Effector memory CD8-positive, alpha-beta T cell (primary cell): ENCODE measurements at places on chromosomes 12 and 14.

- DNase-seq: no peak
Observed at GRCh38 chr12:117718559-117718958, 250.2 kb downstream of the KSR2 start.

DNA sequence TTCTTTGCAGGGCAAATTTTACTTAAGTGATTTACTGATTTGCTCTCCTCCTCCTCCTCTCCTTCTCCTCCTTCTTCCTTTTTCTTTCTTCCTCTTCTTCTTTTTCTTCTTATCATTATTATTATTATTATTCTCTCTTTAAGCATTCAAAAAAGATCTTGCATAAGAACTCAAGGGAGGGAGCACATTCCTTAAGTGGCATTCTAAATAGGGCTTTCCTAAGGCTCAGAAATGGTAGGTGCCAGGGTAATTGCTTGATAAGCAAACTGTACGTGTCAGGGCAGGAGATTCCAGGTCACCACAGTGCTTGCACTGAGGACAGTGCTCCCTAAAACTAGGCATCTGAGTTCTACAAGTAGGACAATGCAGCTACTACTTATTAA lies 92.4 kb downstream of the SPTSSA start:
- no peak for DNase-seq

DNA sequence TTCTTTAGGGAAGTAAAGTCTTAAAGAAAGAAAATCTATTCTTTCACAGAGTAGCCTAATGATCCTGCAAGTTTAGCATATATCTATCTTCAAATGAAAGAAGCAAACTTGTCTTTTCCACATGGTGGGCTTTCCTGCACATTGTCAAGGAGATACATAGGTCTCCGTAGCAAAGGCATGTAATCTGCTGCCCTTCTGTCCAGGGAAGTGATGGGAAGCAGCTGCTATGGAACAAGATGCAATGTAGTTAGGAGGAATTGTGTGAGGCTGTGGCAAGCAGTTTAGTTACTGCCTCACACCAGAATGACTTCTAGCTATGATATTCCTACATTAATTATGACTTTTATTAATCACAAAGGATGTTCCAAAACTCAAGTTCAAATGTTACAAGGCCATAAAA lies 174.4 kb downstream of the PDZRN4 start:
- no peak for DNase-seq

- no peak for DNase-seq
Observed at GRCh38 chr12:26295001-26295400, 99.6 kb downstream of the SSPN start.

DNA sequence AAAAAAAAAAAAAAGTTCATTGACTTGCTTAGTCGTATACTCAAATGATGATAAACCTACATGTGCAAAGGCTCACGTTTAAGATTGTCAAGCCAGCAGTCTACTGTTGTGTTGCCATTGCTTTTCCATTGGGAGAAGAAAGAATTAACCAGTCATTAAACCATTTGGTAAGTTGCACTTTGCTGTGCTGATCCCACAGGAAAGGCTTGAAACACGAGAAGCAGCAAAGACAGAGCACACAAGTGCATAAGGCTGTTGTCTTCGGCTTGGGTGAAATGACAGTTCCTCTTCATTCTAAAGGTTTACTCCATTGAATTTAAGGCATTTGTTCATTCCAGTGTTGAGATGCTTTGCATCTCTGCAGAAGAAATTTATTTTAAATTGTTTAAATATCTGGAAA lies 50.1 kb downstream of the ZC3H14 start:
- no peak for DNase-seq

DNA sequence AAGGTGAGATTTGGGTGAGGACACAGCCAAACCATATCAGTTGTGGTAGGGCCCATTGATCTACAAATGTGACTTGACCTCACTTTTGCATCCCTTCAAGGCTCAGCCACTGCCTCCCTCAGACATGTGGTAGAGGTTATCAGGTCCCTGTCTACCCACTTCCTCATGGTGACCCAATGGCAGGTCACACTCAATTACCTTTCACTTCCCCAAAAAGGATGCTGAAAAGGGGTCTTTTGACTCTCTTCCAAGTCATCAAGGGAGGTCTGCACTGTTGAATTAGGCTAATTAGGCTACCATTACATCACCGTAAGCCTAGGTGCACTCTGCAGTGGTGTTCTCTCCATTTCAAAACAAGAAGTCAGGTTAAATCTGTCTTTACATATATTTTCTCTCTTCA lies 22.6 kb upstream of the DRAM1 start:
- no peak for DNase-seq

- DNase-seq: no peak
Observed at GRCh38 chr14:85695300-85695699, 165.4 kb downstream of the FLRT2 start.

DNA sequence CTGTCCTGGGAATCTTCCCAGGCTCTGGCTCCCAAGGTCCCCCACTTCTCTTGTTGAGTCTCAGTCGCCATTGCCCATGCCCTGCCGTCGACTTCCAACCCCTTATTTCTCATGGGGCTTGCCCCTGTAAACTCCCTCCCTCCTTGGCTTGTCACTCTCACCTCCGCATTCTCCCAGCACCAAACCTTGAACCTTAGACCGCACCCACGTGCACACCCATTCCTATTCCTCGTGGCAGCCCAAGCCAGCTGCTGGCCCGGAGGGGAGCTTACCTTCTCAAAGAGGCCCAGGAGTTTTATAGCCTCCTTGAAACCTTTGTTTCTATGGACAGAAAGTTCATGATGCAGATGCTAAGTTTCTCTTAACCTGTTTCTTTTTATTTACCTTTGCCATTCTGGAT lies 4.6 kb downstream of the JDP2 start:
- no peak for DNase-seq

DNA sequence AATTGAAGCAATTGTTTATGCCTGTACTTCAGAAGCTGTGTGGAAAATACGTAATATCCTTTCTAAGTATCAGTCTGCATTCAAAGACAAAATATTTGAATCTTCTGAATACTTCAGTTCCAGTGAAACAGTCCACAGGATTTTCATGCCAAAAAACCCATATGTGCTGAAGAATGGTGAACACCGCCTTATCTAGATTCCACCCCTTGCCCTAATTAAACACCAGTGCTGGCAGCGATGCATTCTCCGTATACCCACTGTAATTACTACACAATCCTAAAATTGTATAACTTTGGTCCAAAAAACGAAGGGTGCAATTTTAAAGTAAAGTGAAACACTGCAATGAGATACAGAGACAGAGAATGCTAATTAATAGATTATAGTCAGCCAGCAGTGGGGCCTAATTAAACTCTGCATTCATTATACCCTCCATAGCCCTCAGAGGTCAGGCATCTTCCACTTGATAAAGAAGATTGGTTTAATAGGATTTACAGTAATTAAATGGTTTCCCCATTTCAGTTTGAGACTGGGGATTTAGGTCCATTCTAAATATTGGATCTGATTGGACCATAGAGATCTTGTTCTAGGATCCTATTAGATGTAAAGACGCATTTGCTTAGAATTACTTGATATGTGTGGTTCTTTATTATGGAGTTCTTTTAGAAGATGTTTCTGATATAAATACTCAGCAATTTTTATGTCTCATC lies 43.9 kb downstream of the ERC1 start:
- DNase-seq: no peak

- no peak for DNase-seq
Observed at GRCh38 chr14:22602862-22603261, 4.8 kb downstream of the ABHD4 start.
